Cortex of kidney (tissue), 1 donor: ENCODE measurements at places on chromosomes 5 and 9.

DNA sequence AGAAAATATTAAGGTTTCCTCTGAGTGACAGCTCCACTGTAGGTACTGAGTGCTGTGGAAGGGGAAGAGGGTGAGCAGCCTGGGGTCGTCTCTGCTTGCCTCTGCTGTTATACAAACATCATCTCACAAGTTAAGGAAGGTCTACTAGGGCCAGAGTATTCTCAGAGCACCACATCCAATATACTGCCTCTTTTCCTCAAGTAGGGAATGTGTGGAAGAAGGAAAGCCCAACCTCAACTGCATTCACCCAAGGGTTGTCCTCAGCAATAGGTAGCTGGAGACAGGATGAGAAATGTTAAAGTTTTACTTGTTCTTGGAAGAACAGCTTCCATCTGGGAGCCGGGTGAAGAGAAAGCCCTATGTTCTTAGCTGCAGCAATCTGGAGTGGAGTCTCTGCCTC lies 1062.3 kb upstream of the CDH10 start:
- DNase-seq = no peak

GRCh38 chr5:62720031-62720441 lies 141.4 kb downstream of the LRRC70 start:
- no peak for DNase-seq

DNA sequence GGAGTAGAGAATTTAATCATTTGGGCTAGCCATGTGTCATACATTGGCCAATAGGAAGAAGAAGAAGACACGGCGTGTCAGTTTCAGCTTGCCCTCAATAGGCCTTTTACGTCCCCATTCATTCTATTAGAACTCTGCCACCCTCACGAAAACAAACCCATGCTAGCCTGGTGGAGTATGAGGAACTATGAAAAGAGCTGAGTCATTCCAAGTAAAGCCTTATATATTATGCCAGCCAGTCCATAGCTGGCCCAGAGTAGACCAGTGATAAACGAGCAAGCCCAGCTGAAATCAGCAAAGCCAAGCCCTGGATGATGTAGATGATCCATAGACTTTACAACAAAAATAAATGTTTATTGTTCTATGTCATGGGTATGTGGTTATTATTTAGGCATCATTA lies 895.1 kb downstream of the TLE1 start:
- no peak for DNase-seq

GRCh38 chr5:111320953-111321352 lies 96.8 kb downstream of the CAMK4 start:
- no peak for DNase-seq

- DNase-seq = no peak
These were observed 51.5 kb downstream of the WWC1 start for GRCh38 chr5:168342985-168343384.

- DNase-seq = no peak
These were observed 478.5 kb upstream of the DMAC1 start for GRCh38 chr9:8278048-8278447.

DNA sequence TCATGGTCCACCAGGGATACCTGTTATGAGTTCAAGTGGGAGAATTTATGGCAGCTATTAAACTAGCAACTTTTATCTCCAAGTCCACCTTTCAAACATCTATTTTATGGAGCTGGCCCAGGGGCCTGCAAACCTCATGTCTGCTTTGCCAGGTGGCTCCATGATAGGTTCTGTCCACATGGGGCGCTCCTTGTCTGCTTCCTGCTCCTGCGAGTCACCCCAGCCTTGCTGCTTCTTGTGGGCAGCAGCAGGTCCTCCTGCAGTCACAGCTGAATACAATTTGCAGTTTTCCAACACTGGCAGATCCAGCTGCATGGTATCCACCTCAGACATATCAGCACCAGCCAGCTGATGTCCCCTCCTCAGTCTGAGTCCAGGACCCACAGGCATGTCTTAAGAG lies 39.6 kb upstream of the FRRS1L start:
- DNase-seq = no peak

- DNase-seq = no peak
These were observed 102.3 kb downstream of the CPLANE1 start for GRCh38 chr5:37146896-37147295.

DNA sequence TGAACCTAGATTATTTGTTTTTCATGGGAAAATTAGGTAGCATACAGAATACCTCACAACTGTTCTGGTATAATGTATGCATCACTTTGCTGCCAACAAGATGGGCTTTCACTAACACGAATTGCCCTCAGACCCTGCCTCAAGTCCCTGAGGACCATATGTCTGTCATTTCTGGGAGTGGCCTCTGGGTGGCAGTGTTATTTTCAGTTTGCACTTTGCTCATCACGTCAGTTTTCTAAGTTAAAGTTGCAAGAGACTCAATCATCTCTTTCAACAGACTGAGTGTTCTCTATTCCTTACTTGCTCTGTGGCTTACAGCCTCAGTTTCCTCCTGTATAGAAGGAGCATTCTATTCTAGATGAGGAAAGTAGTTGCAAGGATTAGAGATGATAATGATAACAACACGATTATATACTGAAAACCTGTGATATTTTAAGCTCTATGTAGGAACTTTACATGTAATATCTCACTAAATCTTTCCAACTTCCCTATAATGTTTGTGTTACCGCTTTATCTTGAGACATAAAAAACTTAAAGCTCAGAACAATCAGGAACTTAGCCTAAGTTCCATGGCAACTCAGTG lies 55.7 kb downstream of the TSSK1B start:
- DNase-seq = no peak

DNA sequence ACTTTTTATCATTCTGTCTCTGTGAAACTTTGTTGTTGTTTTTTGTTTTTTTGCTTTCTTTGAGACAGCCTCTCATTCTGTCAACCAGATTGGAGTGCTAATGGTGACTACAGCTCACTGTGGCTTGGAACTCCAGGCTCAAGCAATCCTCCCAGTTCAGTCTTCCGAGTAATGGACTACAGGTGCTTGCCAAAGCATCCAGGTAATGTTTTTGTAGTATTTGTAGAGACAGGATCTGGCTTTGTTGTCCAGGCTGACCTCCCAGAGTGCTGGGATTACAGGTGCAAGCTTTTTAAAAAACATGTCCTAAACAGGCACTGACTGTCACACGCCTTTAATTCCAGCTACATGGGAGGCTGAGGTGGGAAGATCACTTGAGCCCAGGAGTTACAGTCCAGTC lies 235.1 kb downstream of the MEF2C start:
- DNase-seq = no peak

DNA sequence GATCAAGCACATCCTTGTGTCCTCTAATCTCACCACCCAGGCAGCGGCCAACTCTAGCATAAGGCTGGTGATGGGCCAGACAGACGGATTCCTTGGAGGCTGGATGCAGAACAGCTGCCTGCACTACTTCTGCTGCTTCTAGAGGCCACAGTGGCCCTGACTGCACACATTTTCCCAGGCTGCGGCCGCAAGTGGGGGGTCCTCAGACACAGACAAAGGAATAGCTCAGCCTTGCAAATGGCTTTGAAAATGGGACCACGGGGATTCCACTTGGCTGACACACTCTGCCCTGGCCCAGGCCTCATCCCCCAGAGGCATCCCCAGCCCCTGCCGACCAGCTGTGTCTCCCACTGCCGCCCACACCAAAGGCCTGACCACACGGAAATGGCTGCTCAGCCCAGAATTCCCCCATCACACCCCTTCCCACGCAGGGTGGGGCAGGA lies 540.8 kb downstream of the BNC2 start:
- DNase-seq = no peak

DNA sequence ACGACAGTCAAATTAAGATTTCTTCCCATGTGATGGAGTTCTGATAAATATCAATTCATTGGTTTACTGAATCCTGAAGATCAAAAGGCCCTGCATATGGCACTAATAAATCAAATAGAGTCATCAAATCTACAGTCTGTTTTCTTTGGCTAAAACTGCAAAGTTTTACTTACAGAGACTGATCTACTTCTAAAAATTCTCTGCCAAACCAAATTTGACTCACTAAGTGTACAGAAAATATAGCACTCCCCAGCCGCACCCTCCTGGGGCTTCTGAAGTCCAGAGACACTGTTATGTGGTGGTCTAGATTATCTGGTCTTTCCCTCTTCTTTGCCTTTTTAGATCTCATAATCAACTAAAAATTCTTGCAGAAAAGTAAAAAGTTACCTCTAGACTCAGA lies 237.7 kb downstream of the MLLT3 start:
- DNase-seq = no peak

DNA sequence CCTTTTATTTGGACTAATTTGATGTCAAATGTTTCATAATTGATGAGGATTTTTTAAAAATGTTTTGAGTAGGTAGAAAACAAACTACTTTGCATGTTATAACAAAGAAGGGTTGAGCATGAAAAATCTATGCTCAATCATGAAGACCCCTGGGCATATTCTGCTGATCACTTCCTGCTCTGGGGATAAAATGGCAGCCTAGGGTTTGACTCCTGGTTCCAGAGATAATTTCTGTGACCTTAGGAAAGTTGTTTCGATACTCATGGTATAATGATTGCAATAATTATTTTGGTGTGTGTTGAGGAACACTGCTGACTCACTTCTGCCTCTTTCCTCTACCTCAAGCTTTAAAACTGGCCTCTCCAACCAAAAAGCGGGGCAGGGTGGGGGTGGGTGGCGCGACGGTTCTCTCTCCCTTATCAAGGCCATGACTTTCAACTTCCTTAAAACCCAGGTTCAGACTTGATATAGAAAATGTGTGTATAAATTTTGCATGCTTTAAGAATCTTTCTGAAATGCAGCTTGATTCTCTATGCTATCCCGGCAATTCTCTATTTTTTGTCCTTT lies 6.0 kb upstream of the PIP5K1B start:
- DNase-seq = no peak

- DNase-seq = no peak
These were observed 63.3 kb upstream of the ZFAND5 start for GRCh38 chr9:72428329-72428728.

DNA sequence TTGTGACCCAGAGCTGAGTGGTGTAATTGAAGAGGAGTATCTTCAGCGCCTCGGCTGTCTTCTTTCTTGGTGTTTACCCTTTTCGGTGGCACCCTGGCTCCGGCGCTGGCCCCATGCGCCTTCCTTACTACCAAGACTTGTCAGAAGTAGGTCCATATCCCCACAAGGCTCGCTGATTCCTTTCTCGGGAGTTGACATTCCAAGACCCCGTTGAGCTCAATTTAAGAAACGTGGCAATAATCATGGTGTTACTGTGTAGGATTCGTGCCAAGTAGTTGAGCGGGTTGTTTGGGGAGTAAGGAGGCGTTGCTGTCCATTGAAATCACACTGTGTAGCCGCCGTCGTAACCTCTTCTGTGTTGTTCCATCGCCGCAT lies 795 bp downstream of the NDUFAF2 start:
- no peak for DNase-seq

- no peak for DNase-seq
These were observed 158.0 kb upstream of the FREM1 start for GRCh38 chr9:15068261-15068660.

DNA sequence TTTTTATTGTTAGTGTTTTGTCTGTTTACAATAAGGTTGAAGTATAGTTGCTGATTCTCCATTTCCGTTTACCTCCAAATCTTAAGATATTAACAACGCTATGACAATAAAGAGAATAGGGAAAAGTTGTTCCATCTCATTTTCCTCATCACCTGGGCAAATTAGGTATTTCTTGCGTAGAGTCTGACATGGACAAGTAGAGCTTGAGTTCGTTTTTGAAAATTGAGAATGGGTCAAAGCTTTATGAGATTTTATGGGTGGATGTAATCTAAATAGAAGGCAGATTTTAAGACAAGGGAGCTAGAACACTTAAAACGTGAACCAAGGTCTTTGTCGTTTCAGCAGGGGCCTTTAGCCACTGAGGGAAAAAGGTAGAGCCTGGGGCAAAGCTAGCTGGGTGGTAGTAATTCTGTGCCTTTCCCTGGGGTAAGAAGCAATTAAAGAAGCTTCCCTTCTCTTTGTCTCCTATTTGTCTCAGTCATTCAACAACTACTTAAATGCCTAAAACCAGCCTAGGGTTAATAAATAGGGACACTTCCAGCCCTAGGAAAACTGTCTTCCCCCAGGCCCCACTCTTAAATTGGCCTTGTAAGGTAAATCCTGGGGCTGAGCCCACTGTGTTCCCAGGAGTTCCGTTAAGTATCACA lies 551 bp upstream of the CAAP1 start:
- no peak for DNase-seq

- no peak for DNase-seq
These were observed 74.4 kb downstream of the FAM114A2 start for GRCh38 chr5:153964191-153964879.

DNA sequence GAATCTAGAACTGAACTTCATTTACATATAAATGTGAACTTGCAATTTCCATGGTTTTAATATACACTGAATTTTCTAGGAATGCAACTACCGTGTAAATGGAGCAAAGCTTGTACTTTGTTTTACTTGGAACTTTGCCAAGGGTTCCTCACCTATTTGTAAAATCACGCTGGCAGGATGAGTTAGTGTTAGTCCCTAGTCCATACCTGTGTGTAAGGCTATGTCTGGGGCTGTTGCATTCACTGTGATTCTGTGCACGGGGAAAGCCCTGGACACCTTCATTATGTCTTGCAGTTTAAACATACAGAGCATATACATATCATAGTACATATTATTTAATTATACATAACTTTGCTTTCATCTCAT lies 119.9 kb downstream of the PAX5 start:
- no peak for DNase-seq

GRCh38 chr5:154132718-154133307 lies 57.7 kb upstream of the GALNT10 start:
- no peak for DNase-seq

DNA sequence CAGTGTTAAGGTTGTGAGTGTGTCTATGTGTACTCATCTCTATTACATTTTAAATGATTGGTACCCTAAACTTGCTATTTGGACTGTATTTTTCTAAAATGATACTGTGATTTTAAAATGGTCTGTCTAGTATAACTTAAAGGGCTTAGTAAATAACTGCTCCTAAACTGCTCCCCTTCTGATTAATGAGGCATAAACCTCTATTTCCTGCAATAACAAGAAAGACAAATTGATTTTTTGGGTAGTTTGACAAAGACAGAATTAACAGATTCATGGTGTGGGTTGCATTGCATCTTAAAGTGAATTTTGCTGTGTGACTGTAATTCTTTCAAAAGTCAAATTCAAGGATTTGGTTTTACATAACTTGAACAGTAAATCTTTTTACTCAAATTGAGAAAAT lies 8.1 kb upstream of the LRRTM2 start:
- no peak for DNase-seq

GRCh38 chr9:26231391-26231790 lies 553.1 kb upstream of the TUSC1 start:
- no peak for DNase-seq

GRCh38 chr5:103941596-103941995 lies 379.0 kb upstream of the NUDT12 start:
- no peak for DNase-seq

DNA sequence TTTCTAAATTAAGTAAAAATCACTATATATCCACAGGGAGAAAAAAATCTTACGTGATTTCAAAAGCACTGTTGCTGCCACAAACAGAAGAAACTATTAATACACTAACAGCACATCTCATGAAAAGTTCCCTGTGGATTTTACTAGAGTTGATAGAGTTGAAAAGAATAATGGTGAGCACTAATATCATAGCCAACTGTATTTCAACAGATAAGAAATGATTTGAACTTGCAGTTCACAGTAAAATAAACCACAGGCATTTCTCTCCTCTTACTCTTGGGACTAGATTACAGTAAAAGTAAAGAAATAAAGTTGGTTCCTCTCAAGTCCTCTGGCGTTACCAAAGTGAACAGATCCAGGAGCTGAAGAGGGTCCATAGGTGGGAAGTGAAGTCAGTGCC lies 27.9 kb downstream of the AGTPBP1 start:
- DNase-seq = no peak
